Activated T-cell treated with anti-CD3 and anti-CD28 coated beads, Interleukin-2, amount 50 U/mL, for 48 hours (primary cell): ENCODE measurements at places on chromosomes 3 and 15.

- DNase-seq, result no peak
These were observed 38.2 kb downstream of the KLHL25 start for GRCh38 chr15:85756411-85757072.

DNA sequence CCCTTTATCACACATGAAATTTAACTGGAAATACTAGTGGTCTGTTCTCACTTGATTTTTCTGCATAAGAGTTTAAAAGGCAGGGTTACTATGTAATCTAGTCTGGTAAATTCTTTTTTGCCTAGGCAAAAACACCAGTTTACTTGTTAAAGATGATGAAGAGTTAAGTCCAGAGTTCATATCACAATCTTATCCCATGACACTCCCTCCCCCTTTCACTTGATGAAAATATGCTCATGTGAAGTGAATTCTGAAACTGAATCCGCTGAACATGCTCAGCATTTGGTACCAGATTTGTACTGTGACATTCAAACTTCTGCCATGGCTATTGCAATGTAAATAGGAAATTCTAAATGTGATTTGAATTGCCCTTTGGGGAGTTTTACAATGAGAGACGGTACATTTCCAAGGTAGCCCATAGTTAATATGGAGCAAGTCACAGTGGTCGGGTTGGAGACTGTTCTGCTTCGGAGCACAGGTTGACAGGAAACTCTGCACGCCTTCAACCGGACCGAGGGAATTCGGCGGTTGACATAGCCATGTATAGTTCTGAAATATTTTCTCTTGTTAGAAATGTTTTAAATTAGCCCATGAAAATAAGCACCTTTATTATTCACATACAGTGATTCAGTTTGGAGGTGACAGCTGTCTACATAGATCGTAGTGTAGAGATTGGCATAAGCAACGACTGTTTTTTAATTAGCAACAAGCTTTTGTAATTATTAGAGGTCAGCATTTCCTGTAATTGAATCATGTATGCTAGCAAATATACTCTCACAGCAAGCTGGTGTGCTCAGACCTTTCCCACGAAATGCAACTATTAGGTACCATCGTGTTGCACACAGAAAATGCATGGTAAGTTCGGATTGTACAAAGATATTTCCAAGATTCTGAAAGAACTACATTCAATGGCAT lies 768.6 kb upstream of the GOLIM4 start:
- no peak for DNase-seq

DNA sequence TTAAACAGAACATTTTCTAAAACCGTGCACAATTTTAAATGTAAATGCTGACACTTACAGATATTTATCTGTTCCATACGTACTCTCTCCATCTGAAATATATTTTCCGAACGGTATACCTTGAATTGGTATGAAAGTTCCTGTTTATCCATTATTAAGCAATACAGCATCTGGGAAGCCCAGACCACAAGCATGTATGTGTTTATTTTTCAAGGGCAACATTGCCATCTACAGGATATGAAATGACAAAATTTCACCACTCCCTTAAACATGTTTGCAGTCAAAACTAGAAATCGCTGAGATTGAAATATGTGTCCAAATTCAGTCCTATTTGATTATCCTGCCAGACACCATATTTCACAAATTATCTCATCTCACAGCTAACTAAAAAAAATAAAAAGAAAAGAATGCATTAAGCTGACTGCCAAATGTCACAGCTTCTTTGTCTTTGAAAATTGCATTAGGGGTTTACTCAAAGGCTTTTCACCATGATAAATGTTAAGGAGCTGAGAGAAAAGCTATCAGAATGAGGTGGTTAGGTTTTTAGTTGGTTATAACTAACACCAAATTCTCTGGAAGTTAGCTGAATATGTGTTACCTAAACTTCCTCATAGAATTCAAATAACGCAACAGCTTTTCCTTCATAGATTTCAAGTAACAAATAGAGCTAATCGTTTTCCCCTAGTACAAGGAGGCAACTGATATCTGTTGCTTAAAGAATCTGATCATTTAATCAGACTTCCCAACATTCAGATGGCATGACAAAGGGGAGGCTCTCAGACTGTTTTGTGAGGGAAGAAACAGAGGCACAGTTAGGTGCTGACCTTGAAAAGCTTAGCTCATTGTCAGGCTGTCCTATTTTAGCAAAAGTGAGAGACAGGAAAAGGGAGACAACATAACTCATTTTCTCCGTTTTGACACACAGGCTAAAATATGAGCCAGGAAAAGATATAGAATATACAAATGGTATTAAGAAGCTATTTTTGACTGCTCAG lies 533.1 kb downstream of the TBL1XR1 start:
- DNase-seq, result no peak

- peak; percentile 33 for DNase-seq
These were observed 138.7 kb upstream of the CBLB start for GRCh38 chr3:106007512-106007911.

- DNase-seq, result no peak
These were observed 10.6 kb upstream of the KIF23 start for GRCh38 chr15:69403594-69403993.

DNA sequence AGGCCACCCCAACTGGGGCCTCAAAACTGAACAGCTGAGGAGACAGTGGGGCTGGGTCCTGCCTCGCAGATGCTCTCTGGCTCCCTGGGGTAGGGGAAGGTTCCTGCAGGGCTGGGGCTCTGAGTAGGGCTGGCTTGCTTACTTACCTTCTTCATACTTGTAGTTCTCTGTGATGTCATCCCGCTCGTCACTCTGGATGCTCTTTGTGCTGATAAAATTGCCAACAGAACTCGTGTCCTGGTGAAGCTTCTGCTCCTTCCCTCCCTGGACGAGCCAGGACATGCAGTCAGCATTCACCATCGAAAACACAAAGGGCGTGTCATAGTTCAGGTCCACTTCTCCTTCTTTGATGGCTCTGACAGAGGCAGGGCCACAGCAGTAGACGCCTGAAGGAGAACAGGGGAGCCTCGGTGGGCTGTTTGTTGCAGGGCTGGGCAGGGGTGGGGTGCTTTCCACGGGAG lies 17.9 kb upstream of the EPB42 start:
- no peak for DNase-seq

DNA sequence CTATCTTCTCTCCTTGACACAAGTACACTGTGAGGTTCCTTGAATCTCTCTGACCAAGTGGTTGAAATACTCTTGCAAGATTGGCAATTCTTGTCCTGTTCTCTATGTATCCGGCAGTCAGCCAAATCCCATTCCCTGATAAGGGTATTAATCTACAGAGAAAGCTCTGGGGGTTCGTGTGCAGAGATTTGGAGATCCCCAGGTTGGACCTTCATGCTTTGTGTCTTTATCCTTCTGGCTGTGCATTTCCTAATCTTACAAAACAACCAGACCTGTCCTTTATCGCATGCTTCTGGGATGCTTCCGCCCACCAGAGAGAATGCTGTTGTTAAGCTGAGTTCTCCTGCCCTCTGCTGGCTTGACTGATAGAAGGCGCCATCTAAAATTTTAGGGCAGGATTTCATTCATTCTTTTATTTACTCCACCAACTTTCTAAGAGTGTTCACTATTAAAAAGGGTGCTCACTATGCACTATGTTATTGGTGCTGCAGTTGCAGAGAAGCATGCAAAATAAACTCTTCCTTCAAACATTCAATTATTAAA lies 8.6 kb upstream of the SST start:
- DNase-seq, result peak; percentile 39

DNA sequence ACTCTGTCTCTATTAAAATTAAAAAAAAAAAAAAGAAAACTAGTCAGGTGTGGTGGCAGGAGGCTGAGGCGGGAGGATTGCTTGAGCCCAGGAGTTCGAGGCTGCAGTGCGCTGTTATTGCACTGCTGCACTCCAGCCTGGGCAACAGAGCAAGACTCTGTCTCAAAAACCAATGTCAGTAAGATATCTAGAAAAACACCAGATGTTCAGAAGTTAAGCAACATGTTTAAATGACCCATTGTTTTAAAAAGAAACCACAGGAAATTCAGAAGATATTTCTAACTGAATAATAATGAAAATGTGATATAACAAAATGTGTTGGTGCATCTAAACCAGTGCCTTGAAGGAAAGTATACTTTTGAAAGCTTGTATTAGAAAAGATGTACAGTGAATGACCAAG lies 203.4 kb upstream of the CGNL1 start:
- DNase-seq, result no peak
